ENCODE measurements at places on chromosomes 7 and 10. TPM values are rescaled to one million over a fixed set of nuclear protein-coding genes. Genes with fewer than 3 reads are reported as not detected.

The SPDYE9 gene
- total RNA-seq = not detected

The NUTM2D gene
- total RNA-seq = 4.6 TPM

The ARHGEF35 gene
- 2.5 TPM for total RNA-seq

The IFIT3 gene
- total RNA-seq = 21.1 TPM

The LLCFC1 gene
- not detected for total RNA-seq

The LDB1 gene
- total RNA-seq = 21.8 TPM

The SLC26A5 gene
- total RNA-seq = not detected

The GNAI1 gene
- total RNA-seq = 35.7 TPM

The OLAH gene
- total RNA-seq = not detected

The AQP1 gene
- total RNA-seq = 1.1 TPM

The MYH16 gene
- not detected for total RNA-seq

The GPNMB gene
- 19.6 TPM for total RNA-seq

The SLC13A1 gene
- not detected for total RNA-seq

The PLEKHS1 gene
- not detected for total RNA-seq

The MOGAT3 gene
- not detected for total RNA-seq

The LRIT1 gene
- total RNA-seq = not detected

The TUBAL3 gene
- total RNA-seq = not detected

The EPO gene
- not detected for total RNA-seq

The FHIP2A gene
- total RNA-seq = 10.7 TPM

The C10orf67 gene
- 0.53 TPM for total RNA-seq

The GFRA1 gene
- 0.18 TPM for total RNA-seq

The SAP25 gene
- not detected for total RNA-seq

The ASB13 gene
- 9.0 TPM for total RNA-seq

The ANKRD30A gene
- total RNA-seq = not detected

The LIPM gene
- not detected for total RNA-seq

The EXOC4 gene
- 41.6 TPM for total RNA-seq

The ADARB2 gene
- total RNA-seq = not detected

The FOXI2 gene
- not detected for total RNA-seq

The LIPK gene
- total RNA-seq = not detected

The CALML5 gene
- total RNA-seq = not detected

The ABCA13 gene
- total RNA-seq = not detected

The DENND2A gene
- total RNA-seq = 3.4 TPM

The NKX6-2 gene
- not detected for total RNA-seq

The SLC29A4 gene
- total RNA-seq = 0.86 TPM

The NPY gene
- total RNA-seq = not detected

The PLAU gene
- total RNA-seq = 14.9 TPM

The CALCR gene
- not detected for total RNA-seq

The CCL24 gene
- not detected for total RNA-seq

The SKIDA1 gene
- total RNA-seq = 0.29 TPM

The RBM20 gene
- total RNA-seq = under 0.01 TPM

The HYAL4 gene
- not detected for total RNA-seq

The NHLRC2 gene
- 4.9 TPM for total RNA-seq

The KLLN gene
- total RNA-seq = 0.71 TPM

The HILPDA gene
- 7.8 TPM for total RNA-seq

The HOXA2 gene
- 0.53 TPM for total RNA-seq

The WNT8B gene
- not detected for total RNA-seq

The SMO gene
- total RNA-seq = 9.7 TPM

The HECW1 gene
- under 0.01 TPM for total RNA-seq

The CYP3A4 gene
- total RNA-seq = not detected

The LRRTM3 gene
- total RNA-seq = not detected

The CLCN1 gene
- not detected for total RNA-seq

The CTBP2 gene
- total RNA-seq = 63.6 TPM

The GPR85 gene
- 3.4 TPM for total RNA-seq

Data from myometrial cell (primary cell).